ENCODE measurements at places on chromosomes 2 and 18.

DNA sequence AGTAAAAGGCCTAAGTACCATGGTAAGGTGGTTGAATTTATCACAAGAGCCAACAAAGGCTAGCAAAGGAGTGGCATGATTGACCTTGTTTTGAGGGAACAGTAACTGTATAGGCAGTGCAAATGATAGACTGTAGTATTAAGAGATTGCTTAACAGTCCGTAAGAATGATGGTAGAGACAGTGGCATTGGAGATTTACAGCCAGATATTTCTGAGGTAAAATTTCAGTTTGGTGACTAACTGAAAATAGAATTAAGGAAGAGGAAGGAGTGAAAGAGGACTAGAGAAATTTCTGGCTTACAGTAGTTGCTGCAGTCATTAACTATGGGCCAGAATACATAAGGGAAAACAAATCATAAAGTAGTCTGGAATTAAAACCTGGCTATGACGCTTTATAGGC is 4.4 kb upstream of the BAZ2B start:
- no peak for DNase-seq

DNA sequence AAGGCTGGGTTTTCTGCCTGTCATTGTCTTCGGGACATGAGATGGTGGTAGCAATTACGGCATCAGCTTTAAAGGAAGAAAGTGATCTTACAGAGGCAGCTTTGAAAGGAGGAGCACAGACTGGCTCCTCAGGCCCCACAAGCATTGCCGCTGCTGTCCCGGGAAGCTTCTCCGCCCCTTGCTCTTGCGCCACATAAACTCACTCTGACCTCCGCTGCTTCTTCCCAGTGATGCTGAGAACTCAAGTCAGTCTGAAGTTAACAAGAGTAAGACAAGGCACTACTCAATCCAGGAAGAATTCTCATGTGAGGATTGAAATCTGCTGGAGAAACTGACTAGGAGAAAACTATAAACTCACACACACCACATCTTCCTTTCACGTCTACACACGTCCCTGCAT is 112.4 kb upstream of the RIOK3 start:
- DNase-seq: peak; percentile 73

DNA sequence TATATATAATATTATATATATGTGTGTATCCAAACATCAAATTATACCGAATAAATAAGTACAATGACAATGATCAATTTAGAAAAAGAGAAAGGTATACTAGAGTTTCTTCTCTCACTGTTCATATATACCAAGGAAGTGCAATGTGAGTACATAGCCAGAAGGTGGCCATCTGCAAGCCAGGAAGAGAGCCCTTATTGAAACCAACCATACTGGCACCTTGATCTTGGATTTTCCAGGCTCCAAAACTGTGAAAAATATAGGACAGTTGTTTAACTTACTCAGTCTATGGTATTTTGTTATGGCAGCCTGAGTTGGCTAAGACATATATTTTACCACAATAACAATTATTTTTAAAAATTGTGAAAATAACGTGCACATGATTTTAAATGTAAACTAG is 1490.2 kb upstream of the SLC39A10 start:
- DNase-seq: no peak

DNA sequence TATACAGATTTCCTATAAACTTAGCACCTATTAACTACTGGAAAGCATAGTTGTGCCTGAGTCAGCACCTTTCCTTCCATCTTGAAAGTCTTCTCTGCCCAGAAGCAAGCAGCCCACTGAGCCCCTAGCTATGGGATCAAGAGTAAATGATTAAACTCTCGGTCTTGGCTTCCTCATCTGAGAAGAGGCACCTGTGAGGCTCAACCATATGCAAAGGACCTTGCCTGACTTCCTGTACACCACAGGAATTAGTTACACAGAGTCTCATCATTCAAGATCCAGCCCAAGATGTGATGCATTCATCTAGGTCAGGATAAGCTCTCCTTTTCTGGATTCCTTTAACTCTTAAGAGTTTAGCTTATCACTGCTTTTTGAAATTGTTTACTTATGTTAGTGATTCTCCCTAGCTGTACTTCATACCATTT is 96.0 kb downstream of the CDH2 start:
- no peak for DNase-seq

GRCh38 chr2:177604271-177605065 is 211.9 kb downstream of the AGPS start:
- DNase-seq: peak; percentile 74

- DNase-seq: no peak
Observed at GRCh38 chr2:170798996-170799395, 17.7 kb upstream of the GAD1 start.

DNA sequence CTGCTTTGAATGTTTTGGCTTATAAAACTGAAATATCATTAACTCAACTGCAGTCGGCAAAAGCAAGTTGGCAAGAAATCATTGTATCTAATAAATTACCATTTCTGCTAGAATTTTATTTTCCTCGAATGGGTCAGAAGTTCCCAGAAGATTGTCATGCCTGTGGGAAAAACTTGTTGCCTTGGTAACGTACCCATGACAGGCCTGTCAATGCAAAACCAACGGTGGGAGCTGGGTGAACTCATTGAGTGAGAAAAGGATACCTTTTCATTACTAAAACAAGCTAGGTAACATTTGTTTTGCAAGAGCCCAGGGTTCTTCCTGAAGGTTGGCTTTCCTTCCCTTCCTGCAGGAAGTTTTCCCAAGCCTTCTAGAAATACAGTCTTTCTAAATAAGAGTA is 9.5 kb downstream of the PLB1 start:
- DNase-seq: no peak

GRCh38 chr2:207930747-207931146 is 94.6 kb downstream of the PLEKHM3 start:
- no peak for DNase-seq

DNA sequence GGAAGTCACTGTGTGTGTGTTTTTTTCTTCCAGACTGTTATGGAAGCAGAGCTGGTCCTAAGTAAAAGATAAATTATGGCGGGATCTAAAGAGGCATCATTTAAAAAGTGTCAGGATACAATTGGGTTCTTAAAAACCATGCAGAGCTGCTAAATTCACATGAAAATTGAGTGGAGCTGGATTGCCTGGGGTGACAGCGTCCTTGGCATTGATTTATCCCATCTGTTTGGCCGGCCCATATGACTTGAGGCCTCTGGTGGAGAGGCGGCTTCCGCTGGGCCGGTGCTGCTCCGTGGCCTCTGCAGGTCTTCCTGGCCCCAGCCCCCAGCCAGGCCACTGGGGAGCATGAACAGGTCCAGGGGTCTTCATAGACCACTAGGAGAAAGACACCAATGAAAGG is 165.5 kb downstream of the GLI2 start:
- no peak for DNase-seq

GRCh38 chr2:96100893-96101304 is 15.5 kb downstream of the ADRA2B start:
- DNase-seq: no peak

GRCh38 chr2:109438773-109439389 is 174.9 kb downstream of the SEPTIN10 start:
- peak; percentile 88 for DNase-seq

DNA sequence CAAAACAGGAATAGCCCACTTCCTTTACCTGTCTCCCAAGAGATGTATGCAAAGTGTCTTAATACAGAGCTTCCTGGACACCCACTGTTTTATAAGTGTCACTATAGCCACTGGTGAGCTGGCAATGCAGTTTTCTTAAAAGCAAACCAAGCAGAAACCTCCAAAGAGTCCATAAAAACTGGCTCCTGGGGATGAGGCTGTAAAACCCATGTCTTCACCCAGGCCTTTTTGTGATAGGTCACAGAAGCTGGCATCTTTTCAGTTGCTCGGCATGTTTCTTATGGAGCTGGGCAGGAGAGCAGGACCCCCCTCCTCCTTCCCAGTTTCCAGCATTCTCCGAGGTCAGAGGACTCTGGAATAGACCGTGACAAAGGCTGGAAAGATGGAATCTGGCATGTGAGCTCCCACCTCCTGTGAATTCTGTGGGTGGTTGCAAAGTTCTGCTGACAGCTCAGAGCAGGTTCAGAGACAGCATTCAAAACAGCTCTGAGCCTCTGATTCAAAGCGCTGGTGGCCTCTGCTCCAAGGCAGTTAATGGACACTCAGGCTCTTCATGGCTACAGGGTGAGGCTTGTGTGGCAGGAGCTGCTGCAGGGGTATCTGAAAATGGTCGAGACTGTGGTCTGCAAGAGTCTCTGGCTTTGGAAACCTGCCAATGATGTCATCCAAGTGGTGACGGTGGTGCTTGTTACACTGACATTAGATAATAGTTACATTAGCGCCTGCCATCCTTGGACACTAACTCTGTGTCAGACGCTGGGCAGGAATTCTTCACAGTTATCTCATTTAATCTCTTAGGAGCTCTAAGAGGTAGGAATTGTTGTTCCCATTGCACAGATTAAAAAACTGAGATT is 283.4 kb downstream of the CLIP4 start:
- DNase-seq: no peak

DNA sequence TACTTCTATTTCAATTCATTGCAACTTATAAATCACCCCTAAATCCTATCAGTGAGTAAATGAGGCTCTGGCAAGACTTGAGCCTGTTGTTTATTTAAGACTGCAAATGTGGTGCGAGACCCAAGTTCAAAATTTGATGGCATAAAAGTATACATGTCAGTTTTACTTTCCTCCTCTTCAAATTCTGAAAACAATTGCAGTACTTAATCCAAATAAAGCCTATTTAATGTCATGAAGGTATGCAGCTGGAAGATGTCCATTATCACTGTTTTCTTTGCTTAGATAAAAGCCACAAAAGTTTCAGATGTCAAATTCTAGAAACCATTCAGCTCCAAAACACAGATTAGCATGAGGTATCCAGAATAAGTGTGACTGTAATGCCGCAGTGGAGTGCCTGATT is 3.3 kb downstream of the APCDD1 start:
- DNase-seq: no peak

GRCh38 chr2:119694845-119695521 is 16.0 kb downstream of the TMEM177 start:
- peak; percentile 79 for DNase-seq

DNA sequence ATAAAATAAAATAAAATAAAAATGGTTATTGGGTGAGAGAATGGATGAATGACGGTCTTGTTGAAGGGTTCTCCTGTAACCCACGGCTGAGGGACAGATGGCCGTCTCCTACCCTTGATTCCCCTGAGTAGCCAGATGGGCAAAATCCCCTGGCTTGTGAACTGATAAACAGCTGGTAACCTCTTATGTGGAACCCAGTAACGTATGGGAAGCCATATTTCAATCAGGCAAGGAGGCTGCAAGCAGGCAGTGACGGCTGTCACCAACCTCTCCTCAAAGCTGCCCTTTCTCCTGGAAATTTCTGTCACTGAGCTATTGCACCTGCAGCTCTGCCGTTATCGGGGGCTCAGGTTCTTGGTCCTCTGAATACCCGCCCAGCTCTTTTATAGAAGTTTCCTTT is 165.3 kb upstream of the SMAD2 start:
- no peak for DNase-seq

DNA sequence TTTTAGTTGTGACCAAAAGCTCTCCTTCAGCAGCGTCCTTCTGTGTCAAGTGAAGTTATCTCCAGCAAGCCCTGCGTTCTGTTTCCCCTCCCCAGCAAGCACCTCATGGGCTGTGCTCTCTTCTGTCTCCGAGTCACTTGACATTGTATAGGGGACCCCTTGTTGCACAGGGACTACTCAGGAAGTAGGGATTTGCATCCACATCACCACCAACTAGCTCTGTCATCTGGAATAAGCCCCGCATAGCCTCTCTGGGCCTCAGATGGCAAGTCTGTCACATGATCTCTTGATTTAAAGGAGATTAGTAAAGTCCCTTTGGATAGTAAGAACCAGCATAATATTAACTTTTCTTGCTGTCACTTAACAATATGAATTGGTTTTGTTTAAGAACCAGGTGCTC is 32.0 kb upstream of the STPG4 start:
- DNase-seq: no peak

DNA sequence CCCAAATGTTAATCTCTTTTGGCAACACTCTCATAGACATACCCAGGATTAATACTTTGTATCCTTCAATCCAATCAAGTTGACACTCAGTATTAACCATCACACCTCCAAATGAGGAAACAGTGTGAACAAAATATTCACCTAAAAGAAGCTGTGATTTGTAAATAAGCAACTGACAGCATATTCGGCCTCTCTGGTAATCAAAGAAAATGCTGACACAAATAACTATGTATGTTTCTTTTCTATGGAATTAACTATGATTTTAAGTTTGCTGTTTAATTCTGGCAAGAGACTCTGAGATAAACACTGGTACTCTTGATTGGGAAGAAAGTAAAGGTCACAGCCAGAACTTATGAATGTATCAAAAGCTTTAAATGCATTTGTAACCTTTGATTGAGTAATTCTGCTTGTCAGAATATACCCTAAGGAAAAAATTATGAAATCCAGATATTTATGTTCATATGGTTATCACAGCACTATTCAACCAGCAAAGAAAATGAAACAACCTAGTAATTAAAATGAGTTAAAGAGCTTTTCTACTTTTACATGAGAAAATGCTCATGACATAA is 3.6 kb upstream of the GYPC start:
- no peak for DNase-seq

DNA sequence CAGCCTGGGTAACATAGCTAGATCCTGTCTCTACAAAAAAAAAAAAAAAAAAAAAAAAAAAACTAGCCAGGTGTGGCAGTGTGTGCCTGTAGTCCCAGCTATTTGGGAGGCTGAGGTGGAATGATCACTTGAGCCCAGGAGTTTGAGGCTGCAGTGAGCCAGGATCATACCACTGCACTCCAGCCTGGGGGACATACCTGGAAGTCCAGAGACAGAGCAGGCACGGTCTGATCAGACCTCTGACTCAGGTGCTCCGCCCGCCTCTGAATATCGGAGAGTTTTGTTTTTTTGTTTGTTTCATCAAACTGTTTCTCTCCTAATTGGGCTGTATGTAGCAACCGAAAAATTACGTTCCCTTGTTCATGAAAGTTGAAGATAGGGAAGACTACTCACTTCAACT is 49.2 kb downstream of the RASGRP3 start:
- DNase-seq: no peak

- DNase-seq: no peak
Observed at GRCh38 chr2:75133621-75134570, 65.4 kb downstream of the TACR1 start.

- DNase-seq: no peak
Observed at GRCh38 chr2:17515652-17516051, 2.6 kb downstream of the RAD51AP2 start.

- peak; percentile 8 for DNase-seq
Observed at GRCh38 chr2:71940695-71941094, 207.0 kb downstream of the CYP26B1 start.

- DNase-seq: no peak
Observed at GRCh38 chr2:121710470-121711170, 26.1 kb downstream of the NIFK start.

GRCh38 chr2:188078534-188078933 is 213.1 kb upstream of the GULP1 start:
- no peak for DNase-seq
